ENCODE measurements at places on chromosomes 12 and 14.

DNA sequence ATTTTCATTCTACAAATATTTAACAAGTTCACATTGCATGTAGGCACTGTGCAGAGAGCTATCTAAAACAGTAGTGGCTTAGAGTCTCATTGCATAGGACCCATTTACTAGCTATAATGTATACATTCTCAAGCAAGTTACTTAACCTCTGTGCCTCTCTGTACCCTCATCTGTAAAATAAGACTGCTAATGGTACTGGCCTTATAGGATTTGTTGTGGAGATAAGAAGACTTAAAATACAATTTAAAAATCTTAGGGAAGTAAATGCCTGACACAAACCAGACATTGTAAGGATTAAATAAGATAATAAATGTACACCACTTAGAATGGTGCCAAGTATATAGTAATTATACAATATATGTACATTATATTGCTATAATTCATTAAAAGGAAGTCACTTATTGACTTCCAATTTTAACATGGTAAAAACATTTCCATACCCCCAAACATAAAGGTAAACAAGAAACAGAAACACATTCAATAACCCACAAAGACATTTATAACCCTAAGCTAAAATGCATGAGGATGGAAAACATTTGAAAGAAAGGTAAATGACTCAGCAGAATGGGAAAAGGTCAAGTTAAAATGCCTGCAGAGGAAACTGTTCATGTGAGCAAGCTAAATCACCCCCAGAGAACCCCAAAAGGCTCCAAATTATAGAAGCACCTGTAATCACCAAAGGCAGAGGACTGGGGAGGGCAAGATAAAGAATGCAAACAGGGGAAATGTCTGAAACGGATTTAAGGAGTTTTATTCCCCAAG lies 30.8 kb downstream of the RPS6KA5 start:
- no peak for DNase-seq

DNA sequence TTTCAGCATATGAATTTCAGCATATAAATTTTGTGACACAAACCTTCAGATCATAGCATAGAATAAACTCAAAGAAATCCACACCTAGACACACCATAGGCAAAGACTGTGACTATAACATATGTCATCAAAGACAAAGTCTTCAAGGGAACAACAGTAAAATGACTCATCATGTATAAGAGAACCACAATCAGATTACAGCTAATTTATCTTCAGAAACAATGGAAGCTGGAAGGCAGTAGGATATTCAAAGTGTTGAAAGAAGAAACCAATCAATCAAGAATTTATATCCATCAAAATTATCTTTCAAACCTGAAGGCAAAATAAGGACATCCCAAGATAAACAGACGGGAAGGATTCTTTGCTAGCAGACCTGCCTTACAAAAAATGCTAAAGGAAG lies 29.0 kb downstream of the DLK1 start:
- peak; percentile 25 for DNase-seq

DNA sequence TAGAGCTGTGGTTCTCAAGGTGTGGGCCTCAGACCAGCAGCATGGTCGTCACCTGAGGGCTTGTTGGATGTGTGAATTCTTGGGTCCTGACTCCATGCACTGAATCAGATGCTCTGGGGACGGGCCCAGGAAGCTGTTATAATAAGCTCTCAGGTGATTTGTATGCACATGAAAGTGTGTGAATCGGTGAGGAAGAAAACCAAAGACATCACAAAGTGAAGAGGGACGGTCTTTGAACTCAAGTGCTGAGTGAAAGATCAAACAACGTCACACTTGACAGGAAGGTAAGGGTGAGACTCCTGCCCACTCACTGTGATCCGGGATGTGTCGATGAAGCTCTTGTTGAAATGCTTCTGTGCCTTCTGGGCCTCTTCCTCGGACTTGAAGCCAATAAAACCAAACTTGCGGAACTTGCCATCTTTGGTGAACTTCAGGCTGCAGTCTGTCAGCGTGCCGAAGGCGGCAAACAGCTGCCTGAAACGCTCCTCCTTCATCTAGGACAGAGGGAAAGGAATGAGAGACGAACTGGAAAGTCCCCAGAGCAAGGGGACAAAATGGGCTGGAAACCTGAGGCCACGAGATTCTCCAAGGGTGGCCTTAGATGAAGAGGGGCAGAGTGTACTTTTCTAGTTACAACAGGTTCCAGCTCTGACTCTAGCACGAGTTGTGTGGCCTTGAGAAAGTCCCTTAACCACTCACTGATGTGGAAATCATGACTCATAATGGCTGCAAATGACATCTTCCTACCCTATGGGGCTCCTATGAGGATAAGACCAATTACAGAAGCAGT lies 4.0 kb downstream of the RBM19 start:
- peak; percentile 28 for DNase-seq

- no peak for DNase-seq
These were observed 1.6 kb downstream of the GLTP start for GRCh38 chr12:109878749-109879148.

DNA sequence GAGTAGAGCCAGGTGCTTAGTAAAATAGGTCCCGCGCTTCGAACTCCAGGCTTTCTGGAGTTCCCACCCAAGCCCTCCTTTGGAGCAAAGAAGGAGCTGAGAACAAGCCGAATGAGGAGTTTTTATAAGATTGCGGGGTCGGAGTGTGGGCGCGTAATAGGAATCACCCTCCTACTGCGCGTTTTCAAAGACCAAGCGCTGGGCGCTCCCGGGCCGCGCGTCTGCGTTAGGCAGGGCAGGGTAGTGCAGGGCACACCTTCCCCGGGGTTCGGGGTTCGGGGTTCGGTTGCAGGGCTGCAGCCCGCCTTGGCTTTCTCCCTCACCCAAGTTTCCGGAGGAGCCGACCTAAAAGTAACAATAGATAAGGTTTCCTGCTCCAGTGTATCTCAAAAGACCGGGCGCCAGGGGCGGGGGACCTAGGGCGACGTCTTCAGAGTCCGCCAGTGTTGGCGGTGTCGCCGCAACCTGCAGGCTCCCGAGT lies 3.6 kb downstream of the SSTR1 start:
- no peak for DNase-seq

DNA sequence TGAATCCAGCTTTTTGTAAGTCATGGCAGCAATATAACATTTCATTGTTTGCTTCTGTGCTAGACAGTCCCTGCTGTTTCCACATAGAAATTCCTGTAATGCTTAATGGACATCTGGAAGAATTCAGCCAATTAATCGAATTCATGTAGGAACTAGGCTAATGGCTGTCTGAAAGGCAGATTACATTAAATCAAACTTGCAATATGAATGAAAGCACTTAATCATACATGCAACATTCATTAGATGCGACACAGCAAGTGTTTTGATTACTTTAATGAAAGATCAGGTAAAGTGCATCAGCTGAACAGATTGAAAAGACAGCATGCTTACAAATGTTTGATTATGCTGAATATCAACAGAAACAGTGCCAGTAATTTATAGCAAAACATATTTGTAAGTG lies 24.1 kb upstream of the INSM2 start:
- DNase-seq = no peak

- DNase-seq = peak; percentile 60
These were observed 5.8 kb downstream of the MARK3 start for GRCh38 chr14:103391048-103391447.

DNA sequence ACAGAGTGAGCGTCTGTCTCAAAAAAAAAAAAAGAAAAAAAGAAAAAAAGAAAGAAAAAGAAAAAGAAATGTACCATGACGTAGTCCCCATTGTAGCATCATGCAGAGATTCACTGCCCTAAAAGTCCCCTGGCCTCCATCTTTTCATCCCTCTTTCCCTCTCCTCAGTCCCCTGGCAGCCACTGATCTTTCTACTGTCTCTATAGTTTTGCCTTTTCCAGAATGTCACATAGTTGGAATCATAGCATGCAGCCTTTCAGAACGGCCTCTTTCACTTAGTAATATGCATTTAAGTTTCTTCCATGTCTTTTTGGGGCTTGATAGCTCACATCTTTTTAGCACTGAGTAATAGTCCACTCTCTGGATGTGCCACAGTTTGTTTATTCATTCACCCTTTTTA lies 60.5 kb upstream of the NCOR2 start:
- no peak for DNase-seq

GRCh38 chr12:52082988-52083637 lies 3.6 kb downstream of the SMIM41 start:
- peak; percentile 82 for DNase-seq

DNA sequence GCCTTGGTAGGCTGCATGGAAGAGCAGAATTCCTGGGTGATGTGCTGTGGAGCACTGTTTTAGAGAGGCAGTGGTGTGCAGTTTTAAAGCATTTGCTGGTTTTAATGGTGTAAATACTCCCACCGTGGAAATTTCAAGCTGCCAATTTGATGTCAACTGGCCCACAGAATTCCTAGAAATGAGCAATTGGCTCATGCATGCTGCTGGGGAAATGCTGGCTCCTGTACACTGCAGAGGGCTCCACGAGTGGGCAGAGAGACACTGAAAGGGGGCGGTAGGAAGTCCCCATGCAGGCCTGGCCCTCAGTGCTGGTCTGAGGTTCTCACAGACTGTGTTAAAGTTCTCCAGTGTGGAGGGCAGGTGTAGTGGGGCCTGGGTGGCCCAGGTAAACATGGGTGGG lies 99.4 kb upstream of the NTF3 start:
- DNase-seq = no peak

- DNase-seq = peak; percentile 87
These were observed 27.7 kb upstream of the RNU6-8 start for GRCh38 chr14:32230695-32231280.

- no peak for DNase-seq
These were observed 62.1 kb upstream of the G2E3 start for GRCh38 chr14:30496852-30497251.

DNA sequence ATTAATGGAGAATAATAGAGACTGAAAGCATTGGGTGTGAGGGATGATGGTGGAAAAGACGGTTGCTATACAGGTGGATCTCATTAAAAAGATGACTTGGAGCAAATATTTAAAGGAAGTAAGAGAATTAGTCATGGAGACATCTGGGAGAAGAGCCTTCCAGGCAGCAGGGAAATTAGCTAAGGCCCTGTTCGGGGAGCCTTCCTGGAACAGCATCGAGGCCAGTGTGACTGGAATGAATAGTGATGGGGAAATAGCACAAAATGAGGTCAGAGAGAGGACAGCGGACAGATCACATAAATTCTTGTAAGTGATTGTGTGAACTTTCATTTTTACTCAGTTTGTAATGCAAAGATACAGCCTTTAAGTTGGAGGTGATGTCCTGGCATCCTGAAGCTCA lies 842.3 kb downstream of the SLC6A15 start:
- DNase-seq = peak; percentile 83

- DNase-seq = no peak
These were observed 14.8 kb upstream of the PPTC7 start for GRCh38 chr12:110597885-110598284.

GRCh38 chr14:103716091-103716801 lies 636 bp downstream of the ZFYVE21 start:
- peak; percentile 42 for DNase-seq

GRCh38 chr14:33480887-33481184 lies 470.0 kb downstream of the EGLN3 start:
- DNase-seq = no peak

DNA sequence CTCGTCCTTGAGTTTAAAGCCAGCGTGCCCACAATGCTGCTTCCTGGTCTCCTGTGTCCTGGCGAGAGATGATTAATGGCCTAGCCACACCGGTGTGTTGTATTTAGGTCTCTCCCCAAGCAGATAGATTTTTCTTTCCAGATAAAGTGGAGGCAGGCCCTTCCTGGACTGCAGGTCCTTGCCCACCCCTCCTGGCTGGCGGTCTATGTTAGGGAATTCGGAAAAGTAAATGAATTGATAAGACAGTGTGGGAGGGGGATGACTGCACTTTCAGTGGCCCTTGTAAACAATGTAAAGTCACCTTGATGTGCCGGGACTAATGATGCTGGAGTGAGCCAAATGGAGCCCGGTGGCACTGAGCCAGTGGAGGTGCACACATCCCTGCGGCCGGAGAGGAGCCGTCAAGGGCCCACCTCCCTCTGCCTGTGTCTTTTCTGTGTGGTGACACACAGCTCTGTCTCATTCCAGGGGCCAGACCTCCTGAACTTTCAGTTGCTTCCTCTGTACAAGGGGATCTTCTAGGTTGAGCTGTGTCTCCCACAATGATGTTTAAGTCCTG lies 70.6 kb upstream of the ESRRB start:
- DNase-seq = no peak

GRCh38 chr14:72332046-72332445 lies 399.8 kb downstream of the RGS6 start:
- no peak for DNase-seq

- peak; percentile 62 for DNase-seq
These were observed 14.7 kb downstream of the GPR68 start for GRCh38 chr14:91229743-91230200.

GRCh38 chr12:100359248-100359647 lies 2.4 kb downstream of the SLC17A8 start:
- no peak for DNase-seq

DNA sequence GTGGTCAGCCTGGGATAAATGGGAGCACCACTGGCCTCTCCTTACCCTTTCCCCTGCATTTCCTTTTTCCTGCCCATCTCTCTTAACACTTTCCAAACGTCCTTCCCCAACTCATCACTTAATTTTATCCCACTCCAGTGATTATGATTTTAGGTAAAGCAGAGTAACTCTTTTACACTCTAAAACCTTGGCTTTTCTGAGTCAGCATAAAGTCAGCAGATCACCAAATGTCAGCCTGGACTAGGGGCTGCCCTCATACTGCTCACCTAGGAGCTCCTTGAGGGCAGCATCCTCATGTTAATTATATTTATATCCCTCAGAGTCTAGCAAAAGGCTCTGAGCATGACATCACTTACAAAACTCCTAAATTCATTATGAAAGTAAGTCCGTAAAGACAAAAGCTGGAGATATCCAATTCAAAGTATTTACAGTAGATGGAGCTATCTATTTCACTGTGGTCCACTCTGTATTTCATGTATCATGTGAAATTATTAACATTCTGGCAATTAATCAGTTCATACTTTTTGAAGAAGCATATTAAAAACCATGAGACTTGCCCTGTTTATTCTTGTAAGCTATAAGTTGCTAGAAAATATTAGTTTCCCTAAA lies 17.0 kb upstream of the DICER1 start:
- DNase-seq = no peak

DNA sequence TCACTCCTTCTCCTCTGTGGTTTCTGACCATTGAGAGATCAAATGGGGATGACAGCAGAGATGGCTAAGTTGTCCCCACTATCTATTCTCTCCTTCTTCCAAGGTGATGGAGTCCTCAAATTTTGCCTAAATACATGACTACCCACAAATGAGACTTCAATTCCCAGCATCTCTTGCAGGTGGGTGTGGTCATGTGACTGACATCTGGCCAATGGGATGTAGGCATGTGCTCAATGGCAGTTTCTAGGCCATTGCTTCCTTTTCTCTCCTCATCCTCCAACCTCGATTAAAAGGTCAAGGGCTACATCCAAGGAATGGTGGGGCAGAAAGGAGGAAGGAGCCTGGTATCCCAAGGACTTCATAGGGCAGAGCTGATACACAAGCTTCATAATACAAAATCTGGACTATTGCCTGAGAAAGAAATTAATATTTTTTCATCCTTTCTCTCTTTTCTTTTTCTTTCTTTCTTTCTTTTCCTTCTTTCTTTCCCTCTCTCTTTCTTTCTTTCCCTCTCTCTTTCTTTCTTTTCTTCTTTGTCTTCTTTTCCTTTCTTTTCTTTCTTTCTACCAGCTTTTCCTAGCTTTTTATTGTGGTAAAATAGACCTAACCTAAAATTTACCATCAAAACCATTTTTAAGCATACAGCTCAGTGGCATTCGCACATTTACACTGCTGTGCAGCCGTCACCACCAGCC lies 100.9 kb upstream of the PRB2 start:
- no peak for DNase-seq
